Brain (organoid and tissue), 16 donors: ENCODE measurements at places on chromosomes 6 and 20. TPM values are rescaled to one million over a fixed set of nuclear protein-coding genes. Genes with fewer than 3 reads are reported as not detected.

The MACROD2 gene
- polyA plus RNA-seq = 9.0 TPM

The PTCHD4 gene
- 0.20 TPM for polyA plus RNA-seq

The HEY2 gene
- 2.5 TPM for polyA plus RNA-seq

The BPIFB2 gene
- polyA plus RNA-seq = not detected

The LAMA5 gene
- 17.5 TPM for polyA plus RNA-seq

The GJA10 gene
- polyA plus RNA-seq = not detected

The PACRG gene
- polyA plus RNA-seq = 5.0 TPM

The CST2 gene
- not detected for polyA plus RNA-seq

The ANKRD66 gene
- polyA plus RNA-seq = not detected

GRCh38 chr6:43170417-43170930, 595 bp upstream of the SRF start:
- no peak for DNase-seq

DNA sequence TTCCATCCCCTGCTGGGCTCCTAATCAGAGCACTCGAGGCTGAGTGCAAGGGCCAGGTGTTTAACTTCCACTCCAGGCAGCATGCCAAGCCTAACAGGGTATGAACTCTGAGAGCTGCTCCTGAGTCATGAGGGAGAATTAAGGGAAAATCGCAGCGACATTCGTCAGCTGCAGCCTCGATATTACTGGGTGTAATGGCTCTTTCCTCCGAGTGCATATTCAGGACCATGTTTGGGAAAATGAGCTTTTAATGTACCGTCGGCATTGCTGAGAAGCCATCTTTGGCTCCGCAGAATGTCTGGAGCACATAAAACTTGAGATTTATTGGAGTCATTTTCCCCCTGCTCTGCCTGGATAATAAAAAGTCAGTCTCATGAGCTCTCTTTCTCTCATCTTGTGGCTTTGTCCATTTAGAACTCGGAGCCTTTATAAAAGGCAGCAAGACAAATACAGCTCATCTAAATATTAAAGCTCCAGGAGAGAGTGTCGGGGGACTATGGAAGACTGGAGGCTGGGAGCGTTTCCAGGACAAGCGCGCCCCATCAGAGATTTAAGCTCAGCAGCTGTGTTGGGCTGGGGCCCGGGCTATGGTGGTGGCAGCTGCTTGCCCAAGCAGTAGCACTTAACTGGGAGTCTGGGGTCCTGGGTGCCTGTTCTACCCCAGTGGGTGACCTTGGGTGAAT, 103.7 kb downstream of the TOX2 start:
- DNase-seq = peak; percentile 70

- no peak for DNase-seq
These were observed 21.1 kb upstream of the THBS2 start for GRCh38 chr6:169274781-169275180.

GRCh38 chr6:34047913-34048867, 97.7 kb downstream of the GRM4 start:
- DNase-seq = no peak

DNA sequence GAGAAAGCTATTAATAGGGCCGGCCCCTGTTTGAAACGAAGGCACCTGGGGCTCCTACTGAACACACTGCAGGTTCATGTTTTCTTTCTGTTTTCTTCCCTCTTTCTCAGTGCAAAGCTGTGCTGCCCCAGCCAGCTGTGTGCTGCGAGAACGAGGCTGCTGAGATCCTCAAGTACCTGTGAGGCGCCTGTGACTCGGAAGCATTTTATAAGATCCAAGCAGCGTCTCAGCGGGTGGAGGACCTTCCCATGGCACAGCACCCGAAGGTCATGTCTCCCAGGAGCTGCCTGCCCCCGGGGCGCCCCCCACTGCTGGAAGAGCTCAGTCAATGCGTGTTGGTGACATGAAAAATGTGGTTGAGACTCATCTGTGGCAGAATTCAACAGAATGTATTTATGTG, 66.3 kb downstream of the SMOC2 start:
- DNase-seq = peak; percentile 28

GRCh38 chr6:88952065-88952704, 11.2 kb downstream of the RNGTT start:
- DNase-seq = no peak

- DNase-seq = no peak
These were observed 55.4 kb downstream of the CDC5L start for GRCh38 chr6:44442833-44443444.

- no peak for DNase-seq
These were observed 523.4 kb upstream of the BTBD3 start for GRCh38 chr20:11394145-11394833.

GRCh38 chr20:50561379-50562078, 51.3 kb downstream of the PTPN1 start:
- no peak for DNase-seq

DNA sequence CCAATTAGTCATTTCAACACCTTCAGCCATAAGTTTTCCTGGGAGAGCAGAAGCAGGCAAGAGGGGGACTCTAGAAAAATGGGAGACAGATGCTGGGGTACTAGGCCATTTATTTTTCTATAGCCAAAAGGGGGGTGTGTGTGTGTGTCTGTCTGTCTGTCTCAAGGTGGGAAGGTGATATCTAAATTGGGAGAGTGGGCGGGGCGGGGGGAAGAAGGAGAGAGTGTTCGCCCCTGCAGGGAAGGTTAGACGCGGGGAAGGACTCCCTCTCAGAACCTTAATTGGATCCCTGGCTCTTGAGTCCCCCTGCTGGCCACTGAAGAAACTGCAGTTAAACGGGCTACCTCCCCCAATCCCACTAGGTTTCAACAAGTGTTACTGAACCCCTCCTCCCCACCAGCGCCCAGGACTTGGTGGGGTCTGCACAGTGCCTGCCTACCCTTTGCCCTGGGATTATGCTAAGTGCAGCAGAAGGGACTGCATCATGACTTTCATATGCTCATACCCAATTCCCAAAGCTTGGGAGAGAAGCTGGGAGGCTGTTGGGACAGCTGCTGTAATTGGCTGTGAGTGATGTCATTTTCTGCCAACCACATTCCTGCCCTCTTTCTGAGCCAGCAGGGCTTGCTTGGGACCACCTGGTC, 45.8 kb downstream of the FOXP4 start:
- DNase-seq = peak; percentile 92

DNA sequence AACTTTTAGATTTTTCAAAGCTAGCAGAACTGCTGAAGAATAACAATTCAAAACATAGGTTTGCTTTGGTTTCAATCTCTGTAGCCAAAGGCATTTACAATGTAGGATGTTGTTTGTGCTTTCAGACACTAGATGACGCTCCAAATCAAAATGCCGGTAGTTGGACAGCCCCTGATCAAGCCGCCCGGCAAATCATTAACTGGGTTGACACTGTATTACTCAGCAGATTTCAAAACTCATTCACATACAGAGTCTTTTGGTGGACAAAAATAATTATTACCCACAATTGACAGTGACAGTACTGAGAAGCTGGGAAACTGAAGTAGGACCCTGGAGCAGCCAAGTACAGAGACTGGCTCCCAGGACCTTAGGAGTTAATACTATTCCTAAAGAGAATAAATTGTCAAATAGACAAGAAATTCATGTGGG, 21.3 kb upstream of the HFE start:
- peak; percentile 47 for DNase-seq

GRCh38 chr20:20733943-20734342, 21.5 kb upstream of the RALGAPA2 start:
- DNase-seq = no peak

GRCh38 chr6:100664274-100665040, 199.7 kb upstream of the SIM1 start:
- DNase-seq = peak; percentile 48

DNA sequence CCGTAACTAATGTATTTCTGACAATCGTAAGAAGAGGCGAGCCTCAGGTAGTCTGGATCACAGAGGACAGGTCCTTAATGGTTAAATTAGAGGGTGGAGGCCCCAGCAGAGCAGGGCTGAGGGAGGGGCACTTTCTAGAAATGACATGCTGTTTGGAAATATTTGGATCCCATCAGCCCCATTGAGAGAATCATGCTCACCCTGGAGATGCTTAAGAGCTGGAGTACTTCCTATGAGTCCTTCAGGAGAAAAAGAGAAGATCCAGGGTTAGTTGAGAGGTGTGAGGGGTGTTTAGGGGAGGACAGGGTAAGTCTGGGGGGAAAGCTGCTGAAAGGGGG, 123.0 kb downstream of the TCP11 start:
- no peak for DNase-seq

GRCh38 chr20:46353500-46354206, 45.4 kb upstream of the CDH22 start:
- DNase-seq = peak; percentile 81

DNA sequence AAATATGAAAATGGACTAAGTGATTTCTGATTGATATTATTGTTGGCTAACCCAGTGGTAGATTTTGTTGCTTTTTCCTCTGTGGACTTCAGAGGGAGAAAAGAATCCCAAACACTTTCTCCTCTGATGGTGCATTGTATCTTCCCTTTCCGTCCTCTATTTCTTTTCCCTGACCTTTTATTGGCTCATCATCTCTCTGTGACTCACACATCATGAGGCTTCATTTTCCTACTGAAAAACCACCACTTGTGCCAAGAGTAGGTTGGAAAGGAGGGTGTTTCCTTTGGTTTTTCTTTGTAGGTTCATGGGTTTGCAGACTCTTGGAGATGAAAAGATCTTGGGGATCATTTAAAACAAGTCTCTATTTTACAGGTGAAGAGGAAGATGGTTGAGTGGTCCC, 311.7 kb upstream of the JAG1 start:
- no peak for DNase-seq

DNA sequence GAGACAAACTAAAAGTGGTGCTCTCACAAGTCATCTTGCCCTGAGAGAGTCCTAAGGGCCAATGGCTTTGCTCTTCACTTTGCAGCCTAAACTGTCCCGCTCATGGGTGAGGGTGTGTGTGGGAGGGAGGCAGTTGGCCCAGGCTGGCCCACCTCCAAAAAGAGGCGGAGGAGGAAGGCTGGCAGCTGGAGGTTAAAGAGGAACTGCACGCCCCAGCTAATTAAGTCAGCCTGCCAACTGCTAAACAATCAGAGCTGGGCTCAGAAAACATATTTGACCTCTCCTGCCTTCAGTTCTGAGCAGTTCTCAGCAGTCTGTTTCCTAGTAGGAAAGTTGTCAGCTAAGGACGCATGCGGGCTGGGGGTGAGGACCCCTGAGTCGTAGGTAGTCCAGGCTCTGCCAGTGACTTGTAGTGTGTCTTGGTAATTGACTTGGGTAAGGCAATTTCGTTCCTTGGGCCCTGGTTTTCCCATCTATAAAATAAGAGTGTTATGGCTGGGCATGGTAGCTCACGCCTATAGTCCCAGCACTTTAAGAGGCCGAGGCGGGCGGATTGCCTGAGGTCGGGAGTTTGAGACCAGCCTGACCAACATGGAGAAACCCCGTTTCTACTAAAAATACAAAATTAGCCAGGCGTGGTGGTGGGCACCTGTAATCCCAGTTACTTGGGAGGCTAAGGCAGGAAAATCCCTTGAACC, 17.0 kb downstream of the GSS start:
- DNase-seq = no peak

DNA sequence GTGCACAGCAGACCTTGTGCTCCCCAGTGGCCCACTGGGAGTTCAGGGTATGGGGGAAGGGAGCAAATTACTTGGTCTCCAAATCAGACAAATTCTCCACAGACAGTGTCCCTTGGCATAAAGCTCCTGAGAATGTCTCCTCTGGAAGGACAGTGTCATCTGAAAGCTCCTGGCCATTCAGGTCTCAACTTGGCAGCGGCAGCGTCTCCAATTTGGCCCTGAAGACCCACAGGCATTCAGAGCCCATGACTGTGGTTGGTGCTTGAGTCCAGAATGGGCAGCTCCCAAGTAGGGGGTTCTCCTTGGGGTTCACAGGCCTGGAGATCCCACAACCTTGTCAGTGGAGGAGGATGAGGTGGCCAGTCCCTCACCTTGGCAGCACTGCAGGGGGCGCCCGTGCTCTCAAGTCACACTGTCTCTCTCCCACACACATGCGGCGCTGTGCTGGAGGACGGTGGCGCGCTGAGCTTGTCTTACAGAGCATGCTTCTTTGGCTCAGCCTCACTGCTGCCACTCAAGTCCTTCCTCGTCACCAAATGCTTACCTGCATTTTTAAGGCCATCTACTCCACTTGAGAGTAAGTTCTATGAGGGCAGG, 20.7 kb downstream of the DYNLRB1 start:
- no peak for DNase-seq

DNA sequence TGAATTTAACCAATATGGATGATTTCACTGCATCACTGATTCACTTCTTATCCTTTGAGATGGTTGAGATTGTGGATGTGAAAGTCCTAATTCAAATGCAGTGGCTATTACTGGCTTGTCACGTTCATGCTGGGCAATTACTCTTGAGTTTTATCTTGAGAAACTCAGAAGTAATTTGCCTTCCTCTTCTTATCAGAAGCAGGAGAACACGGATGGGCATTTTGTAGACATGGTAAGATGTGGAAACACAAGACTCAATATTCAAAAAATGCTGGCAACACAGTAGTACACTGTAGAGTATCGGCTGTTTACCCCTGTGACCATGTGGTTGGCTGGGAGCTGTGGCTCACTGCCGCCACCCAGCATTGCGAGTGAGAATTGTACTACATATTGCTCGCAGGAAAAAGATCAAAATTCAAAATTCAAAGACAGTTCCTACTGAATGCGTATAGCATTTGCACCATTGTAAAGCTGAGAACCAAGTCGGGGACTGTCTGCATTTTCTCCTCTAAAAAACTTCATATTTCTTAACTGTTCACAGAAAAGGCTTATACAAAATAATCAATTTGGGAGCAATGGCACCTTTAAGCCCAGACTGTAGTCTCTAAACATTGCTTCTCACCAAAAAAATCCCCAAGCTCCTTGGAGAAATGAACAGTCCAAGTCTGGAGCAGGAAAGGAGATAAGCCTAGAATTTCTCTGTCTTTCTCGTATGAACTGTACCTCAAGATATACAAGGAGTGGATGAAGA, 61.9 kb upstream of the ELOVL5 start:
- no peak for DNase-seq

GRCh38 chr6:17768388-17768787, 61.7 kb upstream of the NUP153 start:
- DNase-seq = no peak

- no peak for DNase-seq
These were observed 36.5 kb downstream of the PPP1R16B start for GRCh38 chr20:38842026-38842425.

GRCh38 chr20:1924910-1925861, 30.0 kb downstream of the SIRPA start:
- DNase-seq = no peak

- DNase-seq = no peak
These were observed 277.3 kb downstream of the CDH4 start for GRCh38 chr20:61529354-61529753.

- DNase-seq = no peak
These were observed 573.1 kb upstream of the RNF217 start for GRCh38 chr6:124389127-124389526.
